ENCODE measurements at places on chromosomes 4 and X.

- DNase-seq = no peak
Observed at GRCh38 chr4:146049802-146050201, 111.2 kb upstream of the ZNF827 start.

GRCh38 chr4:74953647-74954046, 20.7 kb downstream of the PARM1 start:
- no peak for DNase-seq

DNA sequence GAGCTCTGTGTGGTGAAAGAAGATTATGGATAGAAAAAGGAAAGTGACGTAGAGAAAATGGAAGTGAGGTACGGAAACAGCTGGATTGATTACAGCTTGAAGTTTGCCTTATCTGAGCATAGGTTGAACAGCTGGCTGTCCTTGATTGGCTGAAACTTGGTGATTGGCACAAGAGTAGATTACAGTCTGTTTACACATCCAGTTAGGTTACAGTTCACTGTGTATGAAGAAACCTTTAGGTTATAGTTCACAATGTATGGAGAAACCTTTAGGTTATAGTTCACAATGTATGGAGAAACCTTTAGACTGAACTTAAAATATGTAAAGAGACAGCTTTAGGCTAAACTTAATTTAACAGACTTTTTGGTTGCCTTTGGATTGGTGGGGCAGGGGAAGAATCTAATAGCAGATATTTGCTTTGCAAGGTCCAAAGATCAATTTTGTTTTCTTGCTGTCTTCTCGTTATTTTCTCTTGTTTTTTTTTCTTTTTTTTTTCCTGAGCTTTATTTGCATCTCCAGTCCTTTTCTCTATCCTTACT, 15.6 kb upstream of the ART3 start:
- no peak for DNase-seq

- no peak for DNase-seq
Observed at GRCh38 chr4:118398226-118399090, 45.7 kb upstream of the PRSS12 start.

DNA sequence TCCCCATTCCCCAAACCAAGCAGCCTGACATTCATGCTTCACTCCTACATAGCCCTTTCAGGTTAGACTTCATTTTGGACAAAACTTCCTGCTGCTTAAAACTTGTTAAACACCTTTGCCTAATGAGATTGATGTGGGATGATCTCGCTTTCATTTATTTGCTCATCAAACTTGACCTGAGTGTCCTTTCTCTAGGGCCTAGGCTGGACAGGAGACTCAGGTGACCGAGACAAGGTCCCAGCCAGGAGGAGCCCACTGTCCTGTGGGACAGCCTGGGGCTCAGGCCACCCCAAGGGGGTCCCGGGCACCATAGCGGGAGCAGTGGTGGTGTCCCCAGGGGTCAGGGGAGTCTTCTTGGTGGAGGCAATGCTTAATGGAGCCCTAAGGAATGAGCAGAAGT, 23.7 kb upstream of the PSAPL1 start:
- DNase-seq = no peak

DNA sequence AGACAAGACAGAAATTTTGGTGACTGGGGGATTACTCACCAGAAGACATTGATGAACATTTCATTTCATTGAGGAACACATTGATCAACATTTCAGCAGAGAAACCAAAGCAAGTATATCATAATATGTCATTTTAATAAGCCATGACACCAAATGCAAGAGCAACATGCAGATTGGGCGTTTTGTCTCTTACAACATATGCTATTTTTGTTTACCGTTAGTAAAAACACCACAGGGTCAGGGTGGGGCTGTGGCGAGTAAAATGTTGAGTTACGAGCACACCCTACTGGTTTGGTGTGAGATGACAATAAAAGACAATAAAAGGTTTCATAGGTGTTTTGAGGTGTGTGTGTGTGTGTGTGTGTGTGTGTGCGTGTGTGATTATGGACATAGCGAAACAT, 294.5 kb downstream of the PDGFC start:
- DNase-seq = peak; percentile 67

- no peak for DNase-seq
Observed at GRCh38 chr4:5973033-5973432, 45.2 kb downstream of the C4orf50 start.

GRCh38 chrX:13464599-13465275, 104.7 kb upstream of the EGFL6 start:
- DNase-seq = peak; percentile 40

All from fibroblast of lung (primary cell).